NCI-H1092 (cell line): ENCODE measurements at places on chromosomes 7 and 10.

GRCh38 chr7:1567049-1567771 is 2.6 kb downstream of the PSMG3 start:
- DNase-seq: no peak

- peak; percentile 20 for DNase-seq
These were observed 283.6 kb downstream of the ADRA2A start for GRCh38 chr10:111360260-111360925.

DNA sequence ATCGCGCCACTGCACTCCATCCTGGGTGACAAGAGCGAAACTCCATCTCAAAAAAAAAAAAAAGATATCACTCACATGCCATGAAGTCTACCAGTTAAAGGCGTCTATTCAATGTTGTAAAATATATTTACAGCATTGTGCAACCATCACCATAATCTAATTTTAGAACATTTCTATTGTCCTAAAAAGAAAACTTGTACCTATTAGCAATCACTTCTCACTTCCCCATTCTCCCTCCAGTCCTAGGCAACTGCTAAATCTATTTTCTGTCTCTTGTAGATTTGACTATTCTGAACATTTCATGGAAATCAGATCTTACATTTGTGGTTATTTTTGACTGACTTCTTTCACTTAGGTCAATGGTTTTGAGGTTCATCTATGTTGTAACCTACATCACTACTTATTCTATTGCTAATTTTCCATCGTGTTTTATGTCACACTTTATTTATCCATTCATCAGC is 25.2 kb upstream of the OTUD1 start:
- no peak for DNase-seq

- no peak for DNase-seq
These were observed 78.8 kb downstream of the FAM13C start for GRCh38 chr10:59283456-59284091.

DNA sequence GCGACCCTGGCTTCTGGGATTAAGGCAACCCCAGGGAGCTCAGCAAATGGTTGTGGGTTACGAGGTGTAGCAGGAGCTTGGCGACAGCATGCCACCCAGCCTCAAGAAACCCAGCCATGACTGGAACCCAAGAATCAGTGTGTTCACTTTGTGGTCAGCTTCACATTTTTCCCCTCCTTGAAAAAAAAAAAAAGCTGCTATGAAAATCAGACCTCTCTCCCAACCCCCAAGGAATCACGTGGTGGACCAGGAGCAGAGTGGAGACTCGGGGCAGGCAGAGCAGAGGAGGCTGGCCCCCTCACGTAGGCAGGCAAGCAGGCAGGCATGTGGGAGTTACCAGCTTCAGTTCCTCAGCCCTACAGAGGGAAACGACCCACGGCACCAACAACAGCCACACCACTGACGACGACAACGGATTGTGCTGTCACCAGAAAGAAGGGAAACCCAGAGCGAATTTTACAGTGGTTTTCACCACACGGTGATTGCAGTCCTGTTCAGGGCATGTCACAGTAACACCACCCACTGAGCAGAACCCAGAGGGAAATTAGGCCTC is 203.4 kb downstream of the SLC25A13 start:
- no peak for DNase-seq

DNA sequence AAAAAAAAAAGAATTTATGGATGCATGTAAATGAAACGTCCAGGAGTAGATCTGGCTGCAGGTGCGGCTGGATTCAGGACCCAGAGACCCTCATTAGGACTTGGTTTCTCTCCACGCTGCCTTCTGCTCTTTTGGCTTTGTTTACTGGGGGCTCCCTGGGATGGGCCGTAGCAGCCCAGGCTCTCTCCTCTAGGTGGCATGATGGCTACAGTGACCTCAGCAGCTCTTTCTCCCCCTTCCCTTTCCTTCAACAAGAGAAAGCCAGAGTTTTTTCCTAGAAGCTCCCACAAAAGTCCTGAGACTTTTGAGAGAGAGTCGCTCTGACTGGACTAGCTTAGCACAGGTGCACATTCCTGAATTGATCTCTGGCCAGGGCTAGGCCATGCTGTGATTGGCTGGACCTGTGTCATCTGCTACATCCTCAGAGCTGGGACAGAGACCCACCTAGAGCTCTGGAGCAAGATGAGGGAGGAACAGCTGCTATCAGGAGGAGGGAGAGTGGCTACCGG is 67.8 kb upstream of the PDCD4 start:
- DNase-seq: peak; percentile 16

GRCh38 chr7:128168667-128169210 is 72.3 kb upstream of the LEP start:
- DNase-seq: no peak

DNA sequence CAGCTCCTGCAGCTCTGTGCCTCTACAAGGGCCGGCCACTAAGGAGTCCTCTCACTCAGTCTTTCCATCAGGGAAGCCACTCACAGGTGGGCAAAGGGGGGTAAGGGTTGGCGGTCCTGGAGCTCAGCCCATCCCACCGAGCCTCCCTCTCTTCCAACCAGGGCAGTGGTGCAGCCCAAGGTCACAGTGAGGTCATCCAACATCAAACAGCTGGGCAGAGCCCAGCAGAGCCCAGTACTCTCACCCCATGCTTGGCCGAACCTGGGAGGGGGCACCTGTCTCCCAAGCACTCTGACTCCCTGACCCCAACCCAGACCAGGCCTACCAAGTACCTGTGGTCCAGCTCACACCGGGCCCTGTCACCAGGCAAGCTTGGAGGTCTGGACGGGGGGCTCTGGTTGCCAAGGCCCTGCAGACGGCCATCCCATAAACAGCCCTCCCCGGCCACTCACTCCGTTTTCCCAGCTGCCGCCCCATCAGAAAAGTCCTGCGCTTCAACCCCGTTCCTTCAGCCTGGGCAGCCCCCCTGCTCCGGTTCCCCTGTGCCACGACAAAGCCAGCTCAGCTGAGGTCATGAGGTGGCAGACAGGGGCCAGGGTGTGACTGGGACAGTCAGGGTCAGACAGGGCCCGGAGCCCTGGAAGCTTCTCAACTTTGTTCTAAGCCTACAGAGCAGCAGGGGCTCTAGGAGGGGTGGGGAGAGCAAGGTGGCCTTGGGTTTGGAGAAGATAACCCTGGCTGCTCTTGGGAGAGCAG is 27.5 kb downstream of the PDGFA start:
- DNase-seq: no peak

DNA sequence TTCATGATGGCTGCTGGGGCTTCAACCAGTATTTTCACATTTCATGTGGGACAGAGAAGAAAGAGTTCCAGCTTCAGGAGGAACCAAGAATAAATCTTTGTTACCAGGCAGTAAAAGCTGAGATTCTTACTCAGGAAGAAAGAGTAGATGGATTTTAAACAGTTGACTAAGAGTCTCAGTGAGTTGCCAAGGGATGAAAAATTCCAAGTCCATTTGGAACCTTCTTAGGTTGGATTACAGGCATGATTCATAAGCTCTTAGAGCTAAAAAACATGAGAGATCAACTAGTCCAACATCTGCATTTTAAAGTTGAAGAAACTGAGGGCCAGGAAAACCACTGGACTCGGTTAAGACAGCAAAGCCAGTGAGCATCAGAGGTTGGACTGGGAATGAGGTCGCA is 148.6 kb downstream of the NEBL start:
- DNase-seq: no peak

DNA sequence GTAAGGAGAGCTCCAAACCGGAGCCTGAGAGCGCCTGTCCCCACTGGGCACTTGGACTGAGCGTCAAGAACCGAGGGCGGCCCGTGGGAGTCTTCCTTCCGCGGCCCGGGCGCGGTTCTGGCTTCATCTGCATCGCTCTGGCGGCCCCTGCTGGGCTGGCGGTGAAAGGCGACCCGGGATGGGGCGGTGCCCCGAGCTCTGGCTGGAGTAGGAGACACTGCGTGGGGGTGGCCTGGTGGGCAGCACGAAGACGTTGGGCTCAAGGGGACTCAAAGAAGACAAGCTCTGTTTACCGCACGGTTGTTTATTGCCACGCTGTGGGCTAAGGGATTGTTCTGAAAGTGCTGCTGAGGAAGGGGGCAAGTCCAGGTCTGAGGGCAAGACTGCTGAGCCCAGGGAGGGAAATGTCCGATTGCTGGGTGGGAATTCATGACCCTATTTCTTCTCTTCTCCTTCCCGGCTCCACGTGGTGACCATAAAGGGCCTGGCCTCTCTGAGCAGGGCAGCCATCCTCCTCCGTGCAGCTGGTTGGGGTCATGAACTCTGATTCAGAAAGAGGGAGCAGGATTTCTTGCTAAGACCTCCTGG is 29.8 kb downstream of the PLAU start:
- DNase-seq: no peak

- no peak for DNase-seq
These were observed 84.8 kb upstream of the ASAH2 start for GRCh38 chr10:50336140-50336539.

- DNase-seq: no peak
These were observed 16.1 kb downstream of the CALU start for GRCh38 chr7:128755075-128755818.

- no peak for DNase-seq
These were observed 131.3 kb downstream of the CTTNBP2 start for GRCh38 chr7:117741962-117742361.

DNA sequence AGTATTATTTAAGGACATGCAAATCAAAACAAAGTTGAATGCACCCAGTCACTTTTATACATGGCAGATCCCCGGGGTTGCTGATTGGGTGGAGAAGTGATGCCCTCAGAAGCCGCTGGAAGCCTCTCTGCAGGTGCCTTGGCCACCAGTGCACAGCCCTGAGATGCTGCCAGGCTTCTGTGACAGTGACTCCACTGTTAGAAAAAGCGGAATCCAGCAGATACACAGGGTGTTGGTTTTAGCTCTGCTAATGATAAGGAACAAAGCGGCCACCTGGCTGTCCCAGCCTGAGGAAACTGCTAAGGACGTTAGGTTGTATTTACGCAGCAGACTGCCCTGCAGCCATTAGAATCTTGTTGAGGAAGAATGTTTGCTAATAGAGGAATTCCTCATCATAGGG is 47.5 kb downstream of the JAKMIP3 start:
- DNase-seq: no peak

DNA sequence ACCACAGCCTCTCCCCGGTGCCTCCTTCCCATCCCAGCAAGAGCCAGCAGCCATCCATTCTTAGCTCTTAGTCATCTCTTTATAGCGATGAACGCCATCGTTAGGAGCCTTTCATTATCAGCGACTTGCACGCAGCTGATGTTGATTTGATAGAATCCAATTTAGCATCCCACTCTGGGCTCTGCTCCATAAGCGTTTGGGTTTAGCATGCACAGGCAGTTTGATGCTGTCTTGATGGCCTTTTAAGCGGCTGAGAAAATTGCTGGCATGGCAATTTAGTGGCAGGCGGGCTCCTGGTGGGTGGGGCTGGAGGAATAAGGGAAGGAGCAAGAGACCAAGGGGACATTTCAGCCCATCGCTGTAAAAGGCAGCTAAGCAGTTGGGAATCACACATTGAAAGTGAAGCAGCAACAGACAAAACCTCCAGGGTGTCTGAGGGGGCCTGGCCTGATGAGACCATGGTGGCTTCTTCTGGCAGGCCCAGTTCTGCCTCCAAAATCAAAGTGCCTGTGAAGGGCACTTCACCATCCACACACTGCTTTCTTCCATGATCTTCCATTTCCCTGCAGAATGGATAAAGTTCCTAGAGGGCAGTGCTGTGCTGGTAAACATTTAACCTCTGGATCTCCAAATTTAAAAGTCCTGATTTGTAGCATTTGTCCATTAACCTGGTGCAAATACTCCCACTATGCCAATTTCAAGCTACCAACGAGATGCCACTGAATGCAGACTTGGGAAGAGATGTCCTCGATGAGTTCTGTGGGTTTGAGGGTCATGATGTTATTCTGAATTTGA is 107.8 kb upstream of the PLXNA4 start:
- no peak for DNase-seq

DNA sequence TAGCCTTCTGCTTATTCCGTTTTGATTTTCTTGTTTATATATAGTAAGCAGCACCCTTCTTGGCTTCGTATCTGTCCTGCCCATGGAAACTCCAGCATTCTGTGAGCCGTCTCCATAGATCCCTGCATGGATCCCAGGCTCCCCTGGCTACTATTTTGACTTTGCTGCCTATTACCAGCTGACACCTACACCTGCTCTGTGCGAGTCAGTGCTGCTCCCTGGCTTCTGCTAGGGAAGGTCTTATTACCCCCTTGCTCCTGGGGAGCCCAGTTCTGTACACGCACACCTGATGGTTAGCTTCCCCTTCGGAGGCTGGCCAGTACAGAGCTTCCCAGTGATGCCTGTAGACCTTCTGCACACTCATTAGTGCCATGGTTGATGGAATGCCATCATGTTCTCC is 35.4 kb downstream of the NACAD start:
- no peak for DNase-seq

- DNase-seq: no peak
These were observed 191.1 kb downstream of the ZNF438 start for GRCh38 chr10:30840395-30841050.

GRCh38 chr7:49481075-49481474 is 292.4 kb upstream of the VWC2 start:
- DNase-seq: no peak

- no peak for DNase-seq
These were observed 316.5 kb upstream of the PHF14 start for GRCh38 chr7:10657201-10657600.

- DNase-seq: no peak
These were observed 906.7 kb upstream of the AUTS2 start for GRCh38 chr7:68691261-68692216.

DNA sequence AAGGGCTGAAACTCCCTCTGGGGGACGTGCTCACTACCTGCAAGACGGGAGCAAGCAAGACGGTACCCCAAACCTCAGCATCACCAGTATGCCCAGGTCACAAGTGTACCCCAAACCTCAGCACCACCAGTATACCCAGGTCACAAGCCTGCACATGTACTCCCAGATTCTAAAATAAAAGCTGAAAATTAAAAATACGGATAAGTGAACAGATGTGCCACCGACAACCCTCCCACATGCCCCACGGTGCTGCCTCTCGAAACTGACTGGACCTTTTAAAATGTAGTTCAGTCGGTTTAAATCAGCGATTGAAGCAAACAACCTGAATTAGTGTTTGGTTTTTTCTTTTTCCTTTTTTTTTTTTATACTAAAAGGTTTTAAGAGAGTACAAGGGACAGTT is 566.5 kb downstream of the DNAJB6 start:
- DNase-seq: no peak

DNA sequence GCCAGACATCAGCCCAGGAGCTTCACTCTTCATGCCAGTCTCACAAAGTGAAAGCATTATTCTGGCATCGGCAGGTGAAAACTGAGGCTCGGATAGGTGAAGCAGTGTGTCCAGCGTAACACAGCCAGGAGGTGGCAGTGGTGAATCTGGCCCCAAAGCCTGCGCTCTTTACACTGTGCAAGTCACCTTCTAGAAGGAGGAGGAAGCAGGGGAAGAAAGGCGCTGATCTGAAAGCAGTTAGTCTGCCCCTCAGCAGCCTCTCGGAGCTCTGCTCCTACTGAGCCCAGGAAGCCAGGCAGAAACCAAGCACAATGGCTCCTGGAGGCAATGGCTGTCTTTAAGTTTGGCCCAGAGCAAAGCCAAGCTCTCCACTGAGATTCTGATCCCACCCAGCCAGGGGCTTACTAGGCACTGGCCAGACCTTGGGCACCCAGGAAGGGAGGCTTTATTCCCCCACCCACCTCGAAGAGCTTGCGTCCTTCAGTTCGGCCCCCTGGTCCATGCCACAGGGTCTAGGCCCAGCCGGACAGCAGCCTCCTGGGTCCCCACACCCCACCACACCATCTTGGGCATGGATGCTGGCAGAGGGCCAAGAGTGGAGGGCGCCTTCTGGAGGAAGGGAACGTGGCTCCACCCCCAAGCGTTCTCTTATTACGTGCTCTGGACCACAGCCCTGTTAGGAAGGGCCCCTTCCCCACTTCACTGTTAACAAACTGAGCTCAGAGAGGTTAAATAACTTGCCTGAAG is 104.5 kb downstream of the GRID1 start:
- DNase-seq: peak; percentile 23
